ENCODE measurements at places on chromosomes 16 and 17.

DNA sequence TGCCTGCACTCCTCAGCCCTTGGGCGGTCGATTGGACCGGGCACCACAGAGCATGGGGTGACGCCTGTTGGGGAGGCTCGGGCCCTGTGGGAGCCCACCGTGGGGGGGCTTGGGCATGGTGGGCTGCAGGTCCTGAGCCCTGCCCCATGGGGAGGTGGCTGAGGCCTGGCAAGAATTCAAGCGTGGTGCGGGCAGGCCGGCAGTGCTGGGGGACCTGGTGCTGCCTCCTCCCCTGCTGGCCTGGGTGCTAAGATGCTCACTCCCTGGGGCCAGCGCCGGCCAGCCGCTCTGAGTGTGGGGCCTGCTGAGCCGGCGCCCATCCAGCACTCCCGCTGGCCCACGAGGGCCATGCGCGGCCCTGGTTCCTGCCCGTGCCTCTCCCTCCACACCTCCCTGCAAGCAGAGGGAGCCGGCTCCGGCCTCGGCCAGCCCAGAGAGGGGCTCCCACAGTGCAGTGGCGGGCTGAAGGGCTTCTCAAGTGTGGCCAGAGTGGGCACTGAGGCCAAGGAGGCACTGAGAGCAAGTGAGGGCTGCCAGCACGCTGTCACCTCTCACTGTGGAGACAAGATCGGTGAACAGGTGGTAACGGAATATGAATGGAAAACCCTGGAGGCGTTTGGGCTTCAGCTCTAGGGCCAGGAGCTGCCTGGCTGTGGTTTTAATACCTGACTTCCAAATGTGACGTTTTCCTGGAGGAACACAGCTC, 28.5 kb downstream of the ST6GALNAC1 start:
- no peak for DNase-seq

- no peak for DNase-seq
Measured at GRCh38 chr17:73069841-73070240, 22.6 kb downstream of the SLC39A11 start.

GRCh38 chr17:81027591-81028505, 7.1 kb upstream of the BAIAP2 start:
- DNase-seq: no peak

- DNase-seq: no peak
Measured at GRCh38 chr16:1820096-1820945, 6.3 kb downstream of the HAGH start.

- DNase-seq: peak; percentile 50
Measured at GRCh38 chr16:79658301-79659033, 57.9 kb upstream of the MAF start.

DNA sequence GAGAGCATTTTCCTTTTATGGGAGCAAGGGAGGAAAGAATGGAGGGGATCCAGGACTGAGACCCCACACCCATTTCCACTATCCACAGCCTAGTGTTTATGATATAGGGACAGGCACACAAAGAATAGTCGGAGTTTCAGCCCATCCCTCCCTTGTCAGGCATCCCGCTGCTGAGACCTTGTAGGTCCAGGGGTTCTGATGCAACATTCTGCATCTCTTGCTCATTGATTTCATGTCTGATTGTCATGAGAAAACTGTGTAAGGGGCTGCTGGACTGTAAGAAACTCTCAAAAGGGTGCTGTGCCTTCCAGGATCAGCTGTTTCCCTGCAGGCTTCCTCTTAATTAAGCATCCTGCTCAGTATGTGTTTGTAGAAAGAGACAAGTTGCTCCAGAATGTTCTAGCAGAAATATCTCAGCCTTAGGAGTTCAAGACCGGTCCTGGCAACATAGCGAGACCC, 5.3 kb upstream of the POLR3E start:
- DNase-seq: peak; percentile 42

GRCh38 chr17:50532452-50533024, at the start of gene EPN3:
Gene EPN3, plus strand, starts transcription at chr17:50532735. Its CDS starts 3,822 bp downstream, at chr17:50536557.
- DNase-seq: no peak
